ENCODE measurements at places on chromosomes 2 and 18.

- DNase-seq = no peak
Measured at GRCh38 chr2:8197101-8197500, 484.8 kb upstream of the ID2 start.

DNA sequence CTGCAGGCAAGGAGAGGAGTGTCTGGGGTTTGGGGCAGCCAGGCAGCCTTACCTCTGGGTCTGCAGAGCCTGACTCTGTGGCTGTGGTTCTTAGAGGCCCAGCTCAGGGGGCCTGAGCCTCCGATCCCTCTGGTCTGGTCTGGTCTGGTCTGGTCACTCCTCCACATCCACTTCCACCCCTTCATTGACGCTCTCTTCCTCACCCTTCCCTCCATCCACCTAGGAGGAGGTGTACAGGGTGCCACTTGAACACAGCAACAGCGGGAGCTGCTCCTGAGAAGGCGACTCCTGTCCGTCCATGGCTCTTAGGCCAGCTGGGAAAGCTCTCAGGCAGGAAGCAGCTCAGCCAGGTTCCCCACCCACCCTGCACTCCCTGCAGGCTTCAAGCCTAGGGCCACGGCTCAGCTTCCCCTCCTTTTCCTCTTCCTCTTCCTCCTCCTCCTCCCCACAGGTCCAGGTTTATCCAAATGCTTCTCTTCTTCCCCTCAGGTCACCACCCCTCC is 16.9 kb downstream of the GPR55 start:
- no peak for DNase-seq

GRCh38 chr2:37501113-37501512 is 156.7 kb downstream of the QPCT start:
- no peak for DNase-seq

GRCh38 chr2:121015971-121016485 is 269.0 kb downstream of the TFCP2L1 start:
- DNase-seq = no peak

GRCh38 chr2:75596784-75597183 is 36.0 kb upstream of the EVA1A start:
- no peak for DNase-seq

GRCh38 chr2:105674859-105675541 is 69.7 kb upstream of the NCK2 start:
- no peak for DNase-seq

- DNase-seq = no peak
Measured at GRCh38 chr2:573025-573424, 104.2 kb downstream of the TMEM18 start.

GRCh38 chr2:232993231-232993821 is 19.7 kb downstream of the NGEF start:
- DNase-seq = no peak

DNA sequence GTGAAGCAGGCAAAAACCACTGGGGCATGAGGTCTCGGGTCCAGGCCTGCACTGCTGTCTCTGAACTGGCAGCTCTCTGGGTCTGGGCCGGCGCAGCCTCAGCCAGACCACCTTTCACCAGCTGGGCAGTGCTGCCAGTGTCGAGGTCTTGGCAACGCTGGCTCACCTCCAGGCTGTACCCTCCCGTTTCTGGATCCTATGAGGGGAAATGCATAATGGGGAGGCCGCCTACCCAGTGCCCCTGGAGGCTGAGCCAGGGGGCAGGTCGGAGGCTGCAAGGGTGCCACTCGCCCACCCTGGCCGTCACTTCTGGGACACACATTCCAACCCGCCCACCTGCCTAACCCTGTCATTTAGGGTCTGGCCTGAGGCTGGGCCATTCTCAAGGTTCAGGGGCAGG is 24.6 kb downstream of the KIF1A start:
- no peak for DNase-seq

GRCh38 chr2:20638646-20639430 is 12.1 kb downstream of the HS1BP3 start:
- DNase-seq = no peak

DNA sequence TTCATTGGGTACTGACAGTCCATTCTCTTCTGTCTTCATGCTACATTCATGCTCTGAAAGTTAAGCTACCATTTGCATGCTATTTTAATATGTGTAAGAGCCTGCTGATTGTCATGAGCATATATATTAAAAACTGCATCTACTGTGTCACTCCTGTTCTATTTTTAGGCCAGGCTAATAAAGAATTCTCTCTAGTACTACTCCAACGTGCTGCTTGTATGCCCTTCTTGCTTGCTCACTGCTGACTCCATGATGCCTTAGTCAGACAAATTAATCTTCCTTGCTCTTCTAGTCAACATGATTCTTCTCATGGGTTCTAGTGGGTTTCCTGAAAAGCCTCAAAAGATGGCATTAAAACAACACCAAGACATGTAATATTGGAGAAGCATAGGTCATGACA is 1600.1 kb downstream of the DPP10 start:
- no peak for DNase-seq

DNA sequence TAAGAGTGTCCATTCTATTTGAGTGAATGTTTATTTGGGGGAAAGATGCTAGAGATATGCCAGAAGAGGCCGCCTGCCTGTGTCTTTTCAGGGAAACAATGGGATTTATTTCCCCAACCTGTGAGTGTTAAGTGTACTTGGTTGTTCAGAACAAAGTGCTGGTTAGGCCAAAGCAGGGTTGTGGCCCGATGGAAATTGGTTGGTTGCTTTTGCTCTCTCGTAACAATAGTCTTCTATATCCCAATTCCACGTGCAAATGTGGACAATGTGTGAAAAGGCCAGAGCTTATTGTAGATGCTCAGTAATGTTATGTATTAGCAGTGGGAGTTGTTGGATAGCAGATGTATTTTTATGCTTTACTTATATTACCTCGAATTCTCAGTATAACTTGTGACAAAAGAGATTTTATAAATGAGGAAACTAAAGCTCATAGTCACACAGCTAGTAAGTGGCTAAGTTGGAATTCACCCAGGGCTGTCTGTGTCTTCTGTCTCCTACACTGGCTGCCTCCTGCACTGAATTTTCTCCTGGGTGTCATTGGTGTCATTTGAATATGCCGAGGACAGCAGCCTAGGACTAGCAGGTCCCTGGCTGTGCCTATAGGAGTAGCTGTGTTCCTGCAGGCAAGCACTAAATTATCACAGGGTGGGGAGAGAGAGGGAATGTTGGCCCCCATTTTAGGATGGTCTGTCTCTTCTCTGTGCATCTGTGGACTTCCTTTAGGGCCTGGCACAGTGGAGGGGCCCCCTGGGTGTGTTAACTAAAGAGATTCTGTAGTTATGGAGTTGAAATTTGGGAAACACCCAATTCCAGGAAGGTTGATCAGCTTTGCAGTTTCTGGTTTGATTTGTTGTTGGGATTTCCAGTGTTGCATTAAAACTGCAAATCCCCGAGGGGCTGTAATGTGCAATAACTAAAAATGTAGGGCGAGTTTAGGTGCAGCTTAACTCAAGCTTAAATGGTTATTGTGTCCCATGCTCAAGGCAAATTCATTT is 21.6 kb downstream of the GPD2 start:
- no peak for DNase-seq

- no peak for DNase-seq
Measured at GRCh38 chr2:2328848-2329247, 2.2 kb downstream of the MYT1L start.

DNA sequence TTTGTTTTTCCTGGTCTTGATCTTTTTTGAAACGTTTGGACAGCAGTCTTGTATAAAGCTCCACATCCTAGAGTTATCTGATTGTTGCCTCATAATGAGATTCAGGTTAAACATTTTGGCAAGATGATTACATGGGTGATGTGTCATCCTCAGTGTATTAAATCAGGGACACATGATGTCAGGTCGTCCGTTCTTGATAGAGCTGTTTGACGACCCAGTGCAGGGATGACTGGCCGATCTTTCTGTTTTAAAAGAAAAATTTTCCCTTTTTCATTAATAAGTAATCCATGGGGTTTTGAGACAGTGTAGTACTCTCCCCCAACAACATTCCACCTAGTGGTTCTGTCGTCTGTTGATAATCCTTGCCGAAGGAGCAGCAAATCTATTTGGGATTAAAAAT is 44.5 kb upstream of the SERPINB2 start:
- no peak for DNase-seq

- no peak for DNase-seq
Measured at GRCh38 chr2:164881524-164881923, 39.9 kb upstream of the COBLL1 start.

DNA sequence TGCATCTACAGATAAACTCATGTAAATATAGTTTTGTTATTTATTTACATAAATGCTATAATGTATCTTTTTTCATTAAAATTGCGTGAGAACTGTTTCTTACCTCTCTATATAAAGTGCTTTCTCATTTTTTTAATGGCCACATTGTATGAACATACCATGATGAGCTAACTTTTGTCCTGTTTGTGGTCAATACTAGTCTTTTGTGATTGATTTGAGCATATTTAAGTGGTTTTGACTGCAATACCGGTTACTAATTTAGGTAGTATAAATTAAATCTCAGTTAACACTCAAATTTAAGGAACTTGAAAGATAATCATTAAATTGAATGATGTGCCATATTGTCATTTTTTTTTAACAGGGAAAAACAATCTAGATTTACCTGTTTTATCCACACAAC is 108.2 kb downstream of the HAUS1 start:
- DNase-seq = no peak

GRCh38 chr18:42229211-42230210 is 274.5 kb downstream of the PIK3C3 start:
- DNase-seq = no peak
